ENCODE measurements at places on chromosomes 6 and 20. TPM values are rescaled to one million over a fixed set of nuclear protein-coding genes. Genes with fewer than 3 reads are reported as not detected.

GRCh38 chr20:43996240-43996930 is 81.7 kb downstream of the TOX2 start:
- H3K4me1 ChIP-seq: peaks cover 5% of the 10 kb centered on the region
- H3K4me3 ChIP-seq: no peak overlapping the region
- DNase-seq: no peak
- H3K36me3 ChIP-seq: peaks cover 11% of the 10 kb centered on the region
- no peak overlapping the region for H3K27ac ChIP-seq
- H3K27me3 ChIP-seq: peaks cover 20% of the 10 kb centered on the region

The AARS2 gene
- total RNA-seq: 22.4 TPM

DNA sequence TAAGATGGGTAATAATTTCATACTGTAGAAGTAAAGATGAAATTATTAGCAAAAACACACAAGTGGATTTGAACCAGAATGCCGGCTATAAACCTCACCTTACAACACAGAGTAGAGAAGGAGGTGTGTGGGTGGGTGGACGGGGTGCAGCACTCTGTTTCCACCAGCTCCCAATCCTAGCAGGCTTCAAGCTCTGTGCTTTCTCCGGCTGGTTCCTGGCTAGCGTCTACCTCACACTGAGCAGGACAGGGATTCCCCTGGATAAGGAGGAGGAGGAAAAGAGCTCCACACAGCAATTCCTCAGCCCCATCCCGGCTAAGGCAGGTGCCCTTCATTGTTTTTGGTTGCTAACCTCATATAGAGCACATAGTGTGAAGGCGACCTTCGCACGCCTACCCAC is 453.3 kb downstream of the C6orf118 start:
- no peak overlapping the region for H3K27ac ChIP-seq
- H3K4me3 ChIP-seq: no peak overlapping the region
- H3K36me3 ChIP-seq: no peaks in the 10 kb centered on the region
- no peaks in the 10 kb centered on the region for H3K4me1 ChIP-seq

The TRIM10 gene
- total RNA-seq: 0.09 TPM

DNA sequence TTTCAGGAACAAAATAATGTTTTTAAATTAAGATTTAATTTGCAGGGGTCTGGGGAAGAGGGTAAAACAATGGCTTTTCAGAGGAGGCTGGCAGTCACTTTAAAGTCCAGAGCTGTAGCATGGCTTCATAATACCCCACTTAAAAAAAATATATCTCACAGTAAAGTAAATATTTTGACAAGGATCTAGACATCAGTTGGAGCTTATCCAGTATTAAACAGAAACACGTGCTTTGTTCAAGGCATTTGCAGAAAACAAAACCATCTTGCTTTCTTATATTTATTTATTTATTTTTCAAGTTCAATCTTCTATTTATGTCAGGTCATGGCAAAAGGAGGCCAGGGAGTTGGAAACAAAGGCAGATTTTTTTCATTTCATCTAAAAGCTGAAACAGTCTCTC is 53.3 kb upstream of the PRL start:
- no peak overlapping the region for H3K27ac ChIP-seq
- H3K4me3 ChIP-seq: no peak overlapping the region
- no peaks in the 10 kb centered on the region for H3K27me3 ChIP-seq
